ENCODE measurements at places on chromosomes 3 and 15.
A peak's percentile ranks its signal among the peaks of the same experiment; 100 is the strongest.

- DNase-seq = no peak
These were observed 421.1 kb upstream of the GRM7 start for GRCh38 chr3:6439824-6440223.

GRCh38 chr3:49641292-49641691 lies 32.9 kb upstream of the APEH start:
- no peak for DNase-seq

DNA sequence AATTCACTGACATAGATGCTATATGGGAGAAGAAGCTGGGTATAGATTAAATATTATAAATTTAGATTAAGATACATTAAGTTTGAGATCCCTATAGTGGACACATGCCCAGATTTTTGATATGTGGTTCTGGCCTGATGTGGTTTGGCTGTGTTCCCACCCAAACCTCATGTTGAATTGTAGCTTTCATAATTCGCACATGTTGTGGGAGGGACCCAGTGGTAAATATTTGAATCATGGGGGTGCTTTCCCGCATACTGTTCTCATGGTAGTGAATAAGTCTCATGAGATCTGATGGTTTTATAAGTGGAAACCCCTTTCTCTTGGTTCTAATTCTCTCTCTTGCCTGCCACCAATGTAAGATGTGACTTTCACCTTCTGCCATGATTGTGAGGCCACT lies 189.4 kb upstream of the CD96 start:
- no peak for DNase-seq

- DNase-seq = no peak
These were observed 6.6 kb upstream of the MINDY2 start for GRCh38 chr15:58764468-58764867.

GRCh38 chr3:49769926-49770325 lies 16.4 kb downstream of the IP6K1 start:
- no peak for DNase-seq

- no peak for DNase-seq
These were observed 5.1 kb downstream of the IGDCC3 start for GRCh38 chr15:65372787-65373067.

GRCh38 chr15:65110676-65111292 lies 4.2 kb downstream of the UBAP1L start:
- no peak for DNase-seq

- DNase-seq = no peak
These were observed 182.4 kb downstream of the SHQ1 start for GRCh38 chr3:72665701-72666446.

DNA sequence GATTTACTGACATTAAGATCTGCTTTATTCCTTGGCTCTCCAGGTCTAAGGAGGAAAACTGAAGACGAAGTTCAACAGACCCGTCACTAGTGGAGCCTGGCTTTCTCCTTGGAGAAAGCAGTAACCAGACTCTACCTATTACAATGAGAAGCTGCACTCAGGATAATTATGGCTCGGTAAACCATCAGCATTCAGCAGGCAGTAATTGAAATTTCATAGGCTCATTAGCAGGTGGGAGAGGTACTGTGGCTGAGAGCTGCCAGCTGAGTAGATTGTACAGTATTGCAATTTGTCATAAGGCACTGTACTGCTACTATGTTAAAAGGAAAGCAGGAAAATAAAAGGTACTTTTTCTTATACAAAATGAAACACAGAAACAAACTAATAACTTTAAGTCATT lies 51.2 kb downstream of the CHAC1 start:
- DNase-seq = no peak

- DNase-seq = no peak
These were observed 32.9 kb downstream of the GTF2E1 start for GRCh38 chr3:120775411-120775810.

- DNase-seq = no peak
These were observed 48.5 kb downstream of the HERC2 start for GRCh38 chr15:28273468-28273867.

- no peak for DNase-seq
These were observed 39.5 kb downstream of the CFAP100 start for GRCh38 chr3:126434264-126434590.

GRCh38 chr15:98718426-98719136 lies 70.2 kb downstream of the IGF1R start:
- DNase-seq = no peak

GRCh38 chr3:101724329-101725193 lies at the start of gene CEP97:
CEP97 (plus strand) TSS chr3:101724614; CDS start chr3:101724677, 63 bp downstream.
- DNase-seq = peak; percentile 87

GRCh38 chr15:91712286-91712685 lies 141.2 kb upstream of the SLCO3A1 start:
- DNase-seq = no peak

DNA sequence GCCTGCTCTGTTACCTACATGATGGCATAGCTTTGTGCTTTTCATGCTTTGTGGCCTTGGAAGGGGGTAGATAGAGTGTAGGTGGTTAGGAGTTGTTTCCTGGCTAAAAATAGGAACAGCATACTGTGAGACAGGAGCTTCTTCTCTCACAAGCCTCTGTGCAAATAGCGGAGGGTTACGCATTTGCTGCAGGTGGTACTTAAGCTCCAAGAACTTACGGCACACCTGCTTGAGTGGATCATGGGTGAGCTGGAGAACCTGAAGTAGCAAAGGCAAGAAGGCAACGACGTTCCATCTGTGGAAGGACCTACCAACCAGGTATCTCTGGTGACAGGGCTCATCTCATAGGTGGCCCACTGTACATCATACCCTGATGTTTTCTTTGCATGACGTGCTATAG lies 66.0 kb downstream of the ST6GAL1 start:
- DNase-seq = no peak

DNA sequence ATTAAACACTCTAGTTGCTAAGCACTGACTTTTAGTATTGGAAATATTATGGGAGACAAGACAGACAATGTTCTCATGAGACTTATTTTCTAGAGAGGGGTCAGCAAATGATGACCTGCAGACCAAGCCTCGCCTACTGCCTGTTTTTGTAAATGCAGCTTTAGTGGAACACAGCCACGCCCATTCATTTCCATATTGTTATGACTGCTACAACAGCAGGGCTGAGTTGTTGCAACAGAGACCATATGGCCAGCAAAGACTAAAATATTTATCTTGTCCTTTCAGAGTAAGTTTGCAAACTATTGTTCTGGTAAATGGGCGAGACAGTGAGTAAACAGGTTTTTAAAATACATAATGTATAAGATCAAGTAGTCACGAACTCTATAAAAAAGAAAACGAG lies 570.2 kb downstream of the NTRK3 start:
- no peak for DNase-seq

DNA sequence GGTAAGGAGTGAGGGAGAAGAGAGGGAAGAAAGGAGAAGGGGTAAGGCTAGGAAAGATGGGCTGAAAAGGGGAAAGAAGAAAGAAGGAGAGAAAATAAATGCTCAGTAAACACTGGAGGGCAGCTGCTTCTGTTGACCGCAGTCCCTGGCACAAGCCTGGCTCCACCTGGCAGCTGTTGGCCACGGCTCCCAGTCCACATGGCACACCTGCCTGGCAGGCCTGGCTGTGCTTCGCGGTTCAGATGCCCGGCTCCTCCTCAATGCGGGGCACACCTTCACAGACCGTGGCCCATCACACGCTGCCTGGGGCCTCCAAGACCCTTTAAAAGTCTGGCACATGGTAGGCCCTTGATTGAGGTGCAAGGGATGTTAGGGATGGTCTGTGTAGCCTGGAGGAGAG lies 516.8 kb upstream of the PROK2 start:
- no peak for DNase-seq

Measured in HepG2 (cell line).